Heart left ventricle (tissue), 16 donors: ENCODE measurements at places on chromosomes 13 and 19.

- peak; percentile 22 for DNase-seq
Observed at GRCh38 chr19:37855098-37855497, 51.3 kb downstream of the WDR87 start.

DNA sequence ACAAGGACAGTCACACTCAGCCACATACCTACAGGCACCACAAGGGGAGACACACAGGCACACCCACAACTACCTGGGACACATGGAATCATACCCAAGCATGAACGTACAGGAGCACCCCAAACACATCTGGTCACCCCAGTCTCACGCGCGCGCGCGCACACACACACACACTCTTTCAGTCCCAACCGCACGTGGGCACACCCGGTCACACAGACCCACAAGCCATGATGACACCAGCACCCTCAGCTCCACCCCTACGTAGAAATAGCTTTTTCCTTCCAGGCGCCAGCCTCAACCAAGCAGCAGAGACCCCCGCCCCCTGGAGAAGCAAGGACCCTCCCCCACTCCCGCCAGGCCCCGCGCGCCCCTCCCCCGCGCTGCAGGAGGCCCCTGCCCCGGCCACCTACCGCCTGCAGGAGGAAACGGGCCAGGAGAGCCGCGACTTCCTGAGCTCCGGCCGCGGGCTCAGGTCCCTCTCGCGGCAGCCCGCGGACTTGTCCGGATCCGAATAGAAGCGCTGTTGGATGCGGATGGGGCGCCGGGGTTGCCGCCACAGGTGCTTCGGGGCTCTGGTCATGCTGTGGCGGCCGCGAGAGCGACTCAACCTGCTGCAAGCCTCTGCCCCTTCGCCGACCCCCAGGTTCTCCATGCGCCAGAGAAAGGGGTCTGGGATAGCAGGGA is 6.4 kb upstream of the PDE4C start:
- DNase-seq = no peak

DNA sequence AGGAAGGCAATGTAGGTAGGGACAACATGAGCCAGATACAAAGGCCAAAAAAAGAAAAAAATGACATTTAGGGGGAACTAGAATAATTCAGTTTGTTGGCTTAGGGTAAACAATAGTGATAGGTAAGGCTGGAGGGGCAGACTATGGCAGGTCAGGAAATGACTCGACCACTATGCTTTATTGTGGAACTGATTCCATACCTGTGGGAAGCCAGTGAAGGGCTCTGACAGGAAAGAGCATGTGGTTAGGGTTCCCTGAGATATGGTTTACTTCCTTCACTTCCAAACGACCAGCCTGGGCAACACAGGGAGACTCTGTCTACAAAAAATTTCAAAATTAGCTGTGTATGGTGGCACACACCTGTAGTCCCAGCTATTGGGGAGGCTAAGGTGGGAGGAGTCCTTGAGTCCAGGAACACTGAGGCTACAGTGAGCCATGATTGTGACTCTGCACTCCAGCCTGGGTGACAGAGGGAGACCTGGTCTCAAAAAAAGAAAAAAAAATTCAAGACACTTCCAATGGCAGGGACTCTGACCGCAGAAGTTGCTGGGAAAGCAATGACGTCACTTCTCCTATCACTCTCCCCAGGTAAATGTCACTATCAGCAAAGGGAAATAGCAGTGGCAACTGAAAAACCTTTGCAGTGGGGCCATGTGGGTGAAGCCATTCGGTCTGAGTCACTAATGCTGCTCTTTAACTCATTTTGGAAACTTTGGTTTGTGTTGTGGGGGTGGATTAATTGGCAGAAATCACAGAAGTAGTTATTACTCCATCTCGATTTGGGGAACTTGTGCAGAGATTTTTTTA is 192.8 kb upstream of the TSC22D1 start:
- DNase-seq = no peak

DNA sequence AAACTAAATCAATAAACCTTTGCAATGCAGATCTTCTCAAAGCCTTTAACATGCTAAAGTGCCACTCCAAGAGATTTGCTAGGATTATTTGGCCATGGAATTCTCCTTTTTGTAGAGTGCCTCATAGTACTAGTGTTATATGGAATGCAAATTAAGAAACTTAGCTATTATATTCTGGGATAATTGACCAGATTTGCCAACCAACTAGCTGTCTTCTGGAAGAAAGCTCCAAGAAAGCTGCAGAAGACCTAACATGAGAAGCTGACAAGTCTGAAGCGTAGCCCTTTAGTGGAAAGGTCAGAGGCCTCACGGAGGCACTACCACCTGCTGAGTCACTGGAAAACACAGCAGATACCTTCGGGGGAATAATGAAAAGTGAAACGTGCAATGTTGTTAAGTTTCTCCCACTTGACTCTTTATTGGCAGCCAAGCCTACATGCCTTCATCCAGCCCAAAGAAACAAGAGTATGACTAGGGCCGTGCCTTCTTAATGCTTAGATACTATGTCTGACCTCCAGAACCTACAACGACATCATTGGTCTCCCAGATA is 29.8 kb upstream of the KATNAL1 start:
- no peak for DNase-seq

- no peak for DNase-seq
Observed at GRCh38 chr19:39083983-39084731, at the start of gene ACP7. ACP7 (plus strand) TSS chr19:39084368; CDS start chr19:39085270, 902 bp downstream.

- DNase-seq = no peak
Observed at GRCh38 chr13:95516021-95516420, 36.5 kb upstream of the CLDN10 start.

DNA sequence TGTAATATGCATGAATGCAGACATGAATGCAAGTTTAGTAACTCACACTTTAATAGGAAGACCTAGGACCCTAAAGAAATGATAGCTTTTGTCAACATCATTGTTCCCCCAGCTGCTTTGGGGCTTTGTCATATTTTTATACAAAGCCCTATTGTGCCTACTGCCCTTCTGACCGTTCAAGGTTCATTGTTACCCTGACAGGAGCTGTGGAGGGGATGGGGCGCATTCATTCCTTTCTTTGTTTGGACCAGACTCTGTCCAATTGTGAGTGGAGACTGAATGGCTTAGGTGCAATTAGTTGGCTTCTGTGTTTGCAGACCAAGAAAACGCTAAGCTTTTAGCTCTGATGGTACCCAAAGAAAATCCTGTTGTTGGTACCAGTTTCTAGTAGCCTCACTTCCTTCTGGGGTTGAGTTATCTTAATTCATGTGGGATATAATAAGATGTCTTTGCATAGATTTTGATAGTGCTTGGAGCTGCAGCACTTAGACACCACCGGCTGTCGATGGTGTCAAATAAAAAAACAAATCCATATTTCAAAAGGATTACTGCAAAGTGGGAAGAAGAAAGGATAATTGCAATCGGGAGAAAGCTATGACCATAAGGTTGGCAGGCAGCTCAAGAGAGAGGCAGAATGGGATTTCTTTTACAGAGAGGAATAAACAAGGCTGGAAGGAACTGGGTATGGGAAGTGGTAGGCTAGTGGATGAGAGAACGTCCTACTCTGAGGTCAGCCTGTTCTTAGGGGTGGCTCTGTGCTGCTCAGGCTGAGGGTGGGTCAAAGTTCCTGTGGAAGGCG is 133.9 kb upstream of the TMTC4 start:
- DNase-seq = no peak

DNA sequence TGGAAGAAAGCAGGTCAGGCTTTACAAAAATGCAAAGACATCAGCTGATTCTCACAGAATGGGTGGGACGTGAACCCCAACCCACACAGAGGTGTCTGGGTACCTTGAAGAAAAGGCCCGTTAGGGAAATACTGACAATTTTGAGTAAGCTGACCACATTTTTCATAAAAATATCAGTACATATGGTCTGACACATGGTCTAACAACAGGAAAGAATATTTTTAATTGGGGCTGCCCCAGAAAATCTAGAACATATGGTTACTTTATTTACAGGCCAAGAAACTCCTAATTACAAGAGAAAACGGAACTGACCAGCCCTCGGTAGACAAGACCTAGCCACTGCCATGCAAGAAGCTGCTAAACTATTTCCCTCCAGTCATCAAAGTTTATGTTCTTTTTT is 48.7 kb upstream of the ITM2B start:
- no peak for DNase-seq

GRCh38 chr19:10644260-10645007 is 9.7 kb upstream of the ILF3 start:
- DNase-seq = peak; percentile 91

GRCh38 chr13:43516401-43516833 is 270.4 kb downstream of the ENOX1 start:
- DNase-seq = no peak

GRCh38 chr19:5309438-5310204 is 31.0 kb downstream of the PTPRS start:
- DNase-seq = no peak

GRCh38 chr19:50275577-50276368 is 53.4 kb downstream of the KCNC3 start:
- no peak for DNase-seq

- no peak for DNase-seq
Observed at GRCh38 chr13:76709851-76710250, 176.4 kb downstream of the KCTD12 start.

DNA sequence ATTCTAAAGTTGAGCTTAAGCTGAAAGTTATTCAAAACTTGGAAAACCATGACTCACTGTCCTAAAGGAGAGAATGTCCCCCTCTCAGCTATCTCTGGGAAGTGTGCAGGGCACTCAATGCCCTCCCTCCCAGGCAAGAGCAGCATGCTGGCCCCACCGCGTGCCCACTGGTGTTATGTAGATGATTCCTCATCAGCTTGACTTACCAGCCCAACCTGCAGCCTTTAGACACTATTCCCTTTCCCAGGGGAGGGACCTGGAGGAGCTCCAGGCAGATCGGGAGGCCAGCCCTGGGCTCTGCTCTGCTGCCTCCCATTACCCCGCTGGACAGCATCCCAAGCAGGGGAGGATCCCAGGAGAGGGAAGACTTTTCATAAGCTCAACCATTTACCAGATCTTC is 124.6 kb downstream of the FGF14 start:
- peak; percentile 35 for DNase-seq

GRCh38 chr19:8221161-8221560 is 12.0 kb downstream of the CERS4 start:
- no peak for DNase-seq
